ENCODE measurements at places on chromosomes 7 and 10. TPM values are rescaled to one million over a fixed set of nuclear protein-coding genes. Genes with fewer than 3 reads are reported as not detected.

DNA sequence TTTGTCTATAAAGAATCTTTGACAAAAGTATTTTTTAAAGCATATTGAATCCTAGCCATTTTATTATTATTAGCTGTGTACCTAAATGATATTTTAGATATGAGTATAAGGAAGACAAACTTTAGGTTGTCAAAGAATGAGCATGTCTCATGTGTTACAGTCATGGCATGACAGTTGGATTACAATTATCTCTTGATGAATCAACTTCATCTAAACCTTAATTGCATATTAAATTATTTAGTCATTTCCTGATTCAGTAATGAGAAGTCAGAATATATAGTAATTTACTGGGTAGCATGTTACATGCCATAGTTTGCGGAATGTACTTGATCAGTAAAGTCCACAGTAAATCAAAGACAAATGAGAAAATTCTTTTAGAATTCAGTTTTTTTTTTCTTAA, 59.2 kb downstream of the MAPK8 start:
- H3K36me3 ChIP-seq = no peaks in the 10 kb centered on the region
- H3K27ac ChIP-seq = no peak overlapping the region
- no peak overlapping the region for H3K4me3 ChIP-seq
- no peaks in the 10 kb centered on the region for H3K4me1 ChIP-seq
- DNase-seq = no peak

DNA sequence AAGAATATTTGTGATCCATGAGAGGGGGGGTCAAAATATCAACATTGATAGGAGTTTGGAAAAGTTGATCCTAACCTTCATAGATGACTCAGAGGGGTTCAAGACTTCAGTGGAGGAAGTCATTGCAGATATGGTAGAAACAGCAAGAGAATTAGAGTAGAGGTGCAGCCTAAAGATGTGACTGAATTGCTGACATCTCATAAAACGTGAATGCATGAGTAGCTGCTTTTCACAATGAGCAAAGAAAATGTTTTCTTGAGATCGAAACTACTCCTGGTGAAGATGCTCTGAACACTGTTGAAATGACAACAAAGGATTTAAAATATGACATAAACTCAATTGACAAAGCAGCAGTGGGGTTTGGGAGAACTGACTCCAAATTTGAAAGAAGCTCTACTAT, 700.7 kb upstream of the FZD8 start:
- H3K27ac ChIP-seq = no peak overlapping the region
- no peak for DNase-seq
- H3K36me3 ChIP-seq = no peaks in the 10 kb centered on the region
- H3K27me3 ChIP-seq = peaks cover 2% of the 10 kb centered on the region

- H3K27me3 ChIP-seq = no peaks in the 10 kb centered on the region
- no peaks in the 10 kb centered on the region for H3K36me3 ChIP-seq
- no peak for DNase-seq
- no peaks in the 10 kb centered on the region for H3K4me1 ChIP-seq
- H3K4me3 ChIP-seq = no peak overlapping the region
These were observed 69.2 kb downstream of the PHYHIPL start for GRCh38 chr10:59245686-59246085.

DNA sequence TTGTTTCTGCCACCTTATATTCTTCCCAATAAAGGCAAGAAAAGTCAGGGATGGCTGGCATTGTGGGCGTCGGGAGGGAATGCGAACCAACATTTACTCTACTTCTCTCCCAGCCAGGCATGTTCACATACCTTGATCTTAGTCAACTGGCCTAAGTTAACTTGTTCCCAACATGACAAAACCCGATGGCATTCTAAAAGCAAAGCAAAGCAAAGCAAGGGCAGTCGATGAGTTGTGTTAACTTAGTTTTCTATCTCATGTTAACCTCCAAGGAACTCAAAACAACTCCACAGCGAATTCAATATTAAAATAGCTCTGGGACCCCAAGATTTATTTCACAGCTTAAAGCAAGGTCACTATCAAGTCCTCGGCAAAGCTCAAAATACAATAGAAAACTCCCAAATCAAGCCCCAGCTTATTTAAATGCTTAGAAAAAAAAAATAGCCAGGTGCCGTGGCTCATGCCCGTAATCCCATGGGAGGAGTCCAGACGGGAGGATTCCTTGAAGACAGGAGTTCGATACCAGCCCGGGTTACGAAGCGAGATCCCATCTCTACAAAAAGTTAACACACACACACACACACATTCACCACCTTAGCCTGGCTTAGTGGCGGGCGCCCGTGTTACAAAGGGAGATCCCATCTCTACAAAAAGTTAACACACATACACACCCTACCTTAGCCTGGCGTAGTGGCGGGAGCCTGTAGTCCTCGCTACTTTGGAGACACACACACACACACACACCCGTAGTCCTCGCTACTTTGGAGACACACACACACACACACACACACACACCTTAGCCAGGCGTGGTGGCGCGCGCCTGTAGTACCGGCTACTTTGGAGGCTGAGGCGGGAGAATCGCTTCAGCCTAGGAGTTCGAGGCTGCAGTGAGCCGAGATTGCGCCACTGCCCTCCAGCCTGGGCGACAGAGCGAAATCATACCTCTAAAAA, 901 bp upstream of the CCNY start:
- H3K4me3 ChIP-seq = peak overlapping the region; percentile 74
- DNase-seq = no peak
- H3K27me3 ChIP-seq = no peaks in the 10 kb centered on the region
- H3K27ac ChIP-seq = peak overlapping the region; percentile 77

DNA sequence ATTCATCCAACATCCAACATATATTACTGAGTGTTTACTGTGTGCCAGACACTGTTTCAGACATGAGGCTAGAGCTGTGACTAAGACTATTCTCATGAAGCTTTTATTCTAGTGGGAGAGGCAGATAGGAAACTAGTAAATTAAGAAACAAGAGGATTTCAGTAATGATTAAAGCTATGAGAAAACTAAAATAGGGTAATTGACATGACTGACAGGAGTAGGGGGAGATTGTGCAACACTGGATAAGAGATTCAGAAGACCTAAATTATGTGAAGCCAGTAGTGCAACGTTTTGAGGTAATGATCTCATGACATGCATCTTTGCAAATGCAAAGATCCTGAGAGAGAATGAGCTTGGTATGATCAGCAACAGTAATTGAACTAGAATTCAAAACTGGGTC, 48.6 kb upstream of the MKLN1 start:
- DNase-seq = no peak
- H3K27ac ChIP-seq = no peak overlapping the region
- H3K27me3 ChIP-seq = peaks cover 2% of the 10 kb centered on the region
- no peaks in the 10 kb centered on the region for H3K36me3 ChIP-seq
- no peak overlapping the region for H3K4me3 ChIP-seq
- no peaks in the 10 kb centered on the region for H3K4me1 ChIP-seq

- no peak overlapping the region for H3K4me3 ChIP-seq
- no peak for DNase-seq
- no peaks in the 10 kb centered on the region for H3K27me3 ChIP-seq
These were observed 40.5 kb downstream of the ERCC6 start for GRCh38 chr10:49498425-49498824.

DNA sequence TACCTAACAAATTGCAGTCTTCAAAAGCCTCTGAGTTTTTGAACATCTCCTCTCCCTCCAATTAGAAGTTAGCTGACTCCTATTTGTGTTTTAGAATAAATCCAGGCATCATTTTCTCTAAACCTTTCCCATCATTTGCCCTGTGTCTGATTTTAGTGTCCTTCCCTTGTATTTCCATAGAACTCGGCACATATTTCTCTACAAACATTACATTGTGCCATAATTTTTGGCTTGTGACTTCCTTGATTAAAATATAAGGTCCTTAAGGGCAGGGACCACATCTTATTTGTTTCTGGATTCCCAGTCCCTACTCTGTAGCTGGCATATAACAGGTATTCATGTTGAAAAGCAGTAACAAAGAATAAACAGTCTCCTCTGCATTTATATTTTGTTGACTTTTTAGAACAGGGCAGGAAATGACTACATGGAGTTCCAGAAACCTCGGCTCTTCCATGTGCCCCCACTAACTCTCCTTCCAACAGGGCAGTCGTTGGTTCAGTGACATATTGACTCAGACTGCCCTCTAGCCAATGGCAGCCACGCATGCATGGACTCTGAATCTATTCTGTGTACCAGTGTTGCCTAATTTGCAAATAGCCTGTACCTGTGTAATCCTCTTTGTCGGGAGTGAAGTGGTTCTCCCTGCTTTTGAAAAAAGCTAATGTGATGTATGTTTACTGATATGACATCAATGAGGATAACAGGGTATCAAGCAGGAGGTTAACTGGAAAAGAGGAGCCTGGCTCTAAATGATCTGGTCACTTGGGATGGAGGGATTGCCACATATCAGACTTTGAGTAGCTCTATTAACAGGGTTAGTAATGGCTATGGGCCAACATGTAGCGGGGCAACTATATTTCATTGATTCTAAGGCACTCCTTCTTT, 19.8 kb upstream of the CPN1 start:
- no peak overlapping the region for H3K4me3 ChIP-seq
- no peak overlapping the region for H3K27ac ChIP-seq
- H3K27me3 ChIP-seq = no peaks in the 10 kb centered on the region
- no peak for DNase-seq
- H3K36me3 ChIP-seq = no peaks in the 10 kb centered on the region
- no peaks in the 10 kb centered on the region for H3K4me1 ChIP-seq

- no peaks in the 10 kb centered on the region for H3K36me3 ChIP-seq
- peaks cover 17% of the 10 kb centered on the region for H3K27me3 ChIP-seq
- DNase-seq = no peak
- H3K4me3 ChIP-seq = no peak overlapping the region
- no peak overlapping the region for H3K27ac ChIP-seq
- peaks cover 6% of the 10 kb centered on the region for H3K4me1 ChIP-seq
These were observed 27.6 kb upstream of the SFMBT2 start for GRCh38 chr10:7438196-7438986.

- DNase-seq = no peak
- H3K36me3 ChIP-seq = no peaks in the 10 kb centered on the region
- H3K27me3 ChIP-seq = no peaks in the 10 kb centered on the region
- H3K4me1 ChIP-seq = peaks cover 3% of the 10 kb centered on the region
- no peak overlapping the region for H3K27ac ChIP-seq
- no peak overlapping the region for H3K4me3 ChIP-seq
These were observed 50.6 kb downstream of the MGMT start for GRCh38 chr10:129517680-129518057.

DNA sequence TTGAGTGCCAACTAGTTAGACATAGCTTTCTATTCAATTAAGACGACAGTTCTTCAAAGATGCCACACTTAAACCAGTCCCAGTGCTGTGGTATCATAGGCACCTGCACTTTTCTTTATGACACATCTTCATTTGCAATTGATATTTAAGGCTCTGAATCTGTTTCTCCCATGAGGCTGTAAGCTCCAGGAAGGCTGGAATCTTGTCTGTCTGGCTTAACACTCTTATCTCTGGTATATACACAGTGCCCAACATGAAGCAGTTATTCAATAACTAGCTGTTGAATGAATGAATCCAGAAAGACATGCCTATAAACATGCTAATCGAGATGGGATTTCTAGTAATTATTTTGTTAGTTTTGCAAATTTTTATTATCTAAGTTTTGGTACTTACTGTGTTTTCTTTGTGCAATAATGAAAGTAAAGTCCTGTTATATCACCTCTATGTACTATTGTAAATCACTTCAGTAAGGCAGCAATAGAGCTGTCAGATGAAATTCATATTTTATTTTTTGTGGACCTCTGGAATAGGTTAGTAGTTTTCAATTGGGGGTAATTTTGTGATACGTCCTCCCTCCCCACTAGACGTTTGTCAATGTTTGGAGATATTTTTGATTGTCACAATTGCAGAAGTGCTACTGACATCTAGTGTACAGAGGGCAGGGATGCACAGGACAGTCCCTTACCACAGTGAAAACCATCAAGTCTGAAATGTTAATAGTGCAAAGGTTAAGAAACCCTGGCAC, 51.3 kb upstream of the STEAP4 start:
- no peaks in the 10 kb centered on the region for H3K27me3 ChIP-seq
- no peaks in the 10 kb centered on the region for H3K4me1 ChIP-seq
- no peak overlapping the region for H3K27ac ChIP-seq
- H3K36me3 ChIP-seq = no peaks in the 10 kb centered on the region

DNA sequence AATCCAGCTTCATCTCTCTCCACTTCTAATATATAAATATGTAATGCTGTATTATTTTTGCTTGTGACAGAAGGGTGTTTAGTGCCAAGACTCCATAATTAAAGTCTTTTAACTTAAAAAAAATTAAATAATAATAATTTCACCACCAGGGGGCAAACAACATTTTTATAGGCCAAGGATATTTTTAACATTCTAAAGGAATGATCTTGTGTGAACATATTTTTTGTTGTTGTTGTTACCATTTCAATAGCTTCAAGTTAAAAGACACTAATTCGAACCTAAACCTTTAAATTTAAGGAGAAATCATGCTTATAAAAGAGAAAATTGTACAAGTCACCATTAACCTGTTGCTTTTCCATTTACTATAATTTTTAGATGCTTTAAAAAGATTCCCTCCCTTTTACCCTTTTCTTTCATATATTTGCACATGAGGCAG, 7.5 kb upstream of the DNAJC1 start:
- no peak overlapping the region for H3K27ac ChIP-seq
- H3K4me3 ChIP-seq = no peak overlapping the region
- DNase-seq = peak; percentile 39
- no peaks in the 10 kb centered on the region for H3K36me3 ChIP-seq
- H3K4me1 ChIP-seq = no peaks in the 10 kb centered on the region

- no peak for DNase-seq
- no peaks in the 10 kb centered on the region for H3K27me3 ChIP-seq
- H3K4me3 ChIP-seq = no peak overlapping the region
- H3K27ac ChIP-seq = no peak overlapping the region
- H3K4me1 ChIP-seq = no peaks in the 10 kb centered on the region
These were observed 264.7 kb downstream of the BAMBI start for GRCh38 chr10:28942012-28942411.

DNA sequence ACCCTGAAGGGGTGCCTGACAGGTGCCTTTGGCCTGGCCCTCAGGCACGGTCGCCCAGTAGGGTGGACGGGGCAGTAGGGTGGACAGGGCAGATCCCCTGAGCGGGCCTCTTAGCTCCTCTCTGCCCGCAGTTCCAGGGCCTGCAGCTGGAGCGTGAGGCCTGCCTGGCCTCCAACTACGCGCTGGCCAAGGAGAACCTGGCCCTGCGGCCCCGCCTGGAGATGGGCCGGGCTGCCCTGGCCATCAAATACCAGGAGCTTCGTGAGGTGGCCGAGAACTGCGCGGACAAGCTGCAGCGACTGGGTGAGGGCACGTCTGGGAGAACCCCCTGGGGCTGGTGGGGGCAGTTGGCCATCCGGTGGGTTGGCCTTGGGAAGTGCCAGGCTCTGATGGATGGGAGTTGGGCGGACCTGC, 1.7 kb downstream of the VPS37D start:
- peaks cover 21% of the 10 kb centered on the region for H3K27me3 ChIP-seq
- H3K27ac ChIP-seq = no peak overlapping the region
- H3K4me1 ChIP-seq = peaks cover 8% of the 10 kb centered on the region
- no peaks in the 10 kb centered on the region for H3K36me3 ChIP-seq
- no peak for DNase-seq

Gene CLDN3
- total RNA-seq = not detected

Gene LIPM
- total RNA-seq = not detected

Gene PLAC9
- not detected for total RNA-seq

Gene MYH16
- not detected for total RNA-seq

Gene NANOS1
- 0.69 TPM for total RNA-seq

Data from B cell (primary cell).